ENCODE measurements at places on chromosomes 3 and 15.

DNA sequence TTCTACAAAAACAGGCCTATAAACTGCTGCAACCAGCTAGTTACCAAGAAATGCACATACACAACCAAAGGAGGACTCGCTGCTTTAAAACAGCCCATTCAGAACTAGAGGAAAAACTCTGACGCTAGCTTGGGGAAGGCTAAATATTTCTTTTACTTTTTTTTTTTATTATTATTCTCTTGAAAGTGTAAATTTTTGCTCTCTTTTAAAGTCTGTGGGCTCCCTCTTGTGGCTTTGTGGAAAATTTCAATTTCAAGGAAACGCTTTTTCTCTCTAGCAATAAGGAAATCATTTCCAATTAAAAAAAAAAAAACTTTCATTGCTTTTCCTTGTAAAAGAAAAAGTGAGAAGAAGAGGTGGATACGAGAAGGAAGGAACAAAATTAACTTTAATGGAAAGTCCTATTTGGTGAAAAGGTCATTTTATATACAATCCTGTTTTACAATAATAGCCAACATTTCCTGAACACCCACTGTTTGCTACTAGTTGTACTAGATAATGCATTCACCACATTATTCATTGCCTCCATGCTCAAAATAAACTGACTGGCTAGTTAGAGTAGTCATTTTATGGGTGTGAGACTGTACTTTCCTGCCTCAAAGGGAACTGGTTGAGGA lies 51.2 kb upstream of the SAMMSON start:
- no peak for DNase-seq

GRCh38 chr3:34107669-34108068 lies 309.2 kb downstream of the PDCD6IP start:
- no peak for DNase-seq

- peak; percentile 36 for DNase-seq
Observed at GRCh38 chr15:79035111-79035601, 55.4 kb downstream of the RASGRF1 start.

GRCh38 chr3:108008106-108008505 lies 82.7 kb downstream of the CD47 start:
- no peak for DNase-seq

DNA sequence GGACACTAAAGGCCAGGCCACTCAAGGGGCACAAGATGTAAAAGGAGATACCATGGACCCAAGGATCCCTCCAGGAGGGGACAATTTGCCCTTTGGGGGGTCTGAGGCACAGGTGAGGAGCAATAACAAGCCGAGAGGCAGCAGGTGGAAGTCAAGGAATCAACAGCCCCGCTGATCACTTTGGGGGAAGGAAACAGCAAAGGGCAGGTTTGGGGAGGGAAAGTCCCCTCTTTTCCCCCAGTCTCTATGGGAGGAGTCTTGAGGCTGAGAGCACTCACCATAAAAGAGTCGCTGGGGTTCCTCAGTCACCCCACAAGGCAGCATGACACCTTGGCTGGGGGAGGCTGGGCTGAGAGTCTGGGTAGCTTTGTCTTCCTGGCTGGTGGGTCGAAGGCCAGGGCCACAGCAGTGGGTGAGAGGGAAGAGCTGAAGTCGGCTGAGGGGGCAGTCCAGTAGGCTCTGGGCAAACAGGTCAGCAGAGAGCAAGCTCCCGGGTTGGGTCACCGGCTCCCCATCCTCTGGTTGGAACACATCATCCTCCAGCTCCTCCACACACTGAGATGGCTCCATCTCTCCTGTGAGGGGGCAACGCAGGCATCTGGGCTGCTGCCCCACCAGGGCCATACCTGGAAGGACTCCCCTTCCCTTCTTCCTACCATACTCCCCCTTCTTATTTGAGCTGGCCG lies 3.0 kb downstream of the BMF start:
- DNase-seq = no peak

GRCh38 chr15:96551722-96552121 lies 221.2 kb downstream of the NR2F2 start:
- no peak for DNase-seq
